ENCODE measurements at places on chromosomes 7 and 10.

DNA sequence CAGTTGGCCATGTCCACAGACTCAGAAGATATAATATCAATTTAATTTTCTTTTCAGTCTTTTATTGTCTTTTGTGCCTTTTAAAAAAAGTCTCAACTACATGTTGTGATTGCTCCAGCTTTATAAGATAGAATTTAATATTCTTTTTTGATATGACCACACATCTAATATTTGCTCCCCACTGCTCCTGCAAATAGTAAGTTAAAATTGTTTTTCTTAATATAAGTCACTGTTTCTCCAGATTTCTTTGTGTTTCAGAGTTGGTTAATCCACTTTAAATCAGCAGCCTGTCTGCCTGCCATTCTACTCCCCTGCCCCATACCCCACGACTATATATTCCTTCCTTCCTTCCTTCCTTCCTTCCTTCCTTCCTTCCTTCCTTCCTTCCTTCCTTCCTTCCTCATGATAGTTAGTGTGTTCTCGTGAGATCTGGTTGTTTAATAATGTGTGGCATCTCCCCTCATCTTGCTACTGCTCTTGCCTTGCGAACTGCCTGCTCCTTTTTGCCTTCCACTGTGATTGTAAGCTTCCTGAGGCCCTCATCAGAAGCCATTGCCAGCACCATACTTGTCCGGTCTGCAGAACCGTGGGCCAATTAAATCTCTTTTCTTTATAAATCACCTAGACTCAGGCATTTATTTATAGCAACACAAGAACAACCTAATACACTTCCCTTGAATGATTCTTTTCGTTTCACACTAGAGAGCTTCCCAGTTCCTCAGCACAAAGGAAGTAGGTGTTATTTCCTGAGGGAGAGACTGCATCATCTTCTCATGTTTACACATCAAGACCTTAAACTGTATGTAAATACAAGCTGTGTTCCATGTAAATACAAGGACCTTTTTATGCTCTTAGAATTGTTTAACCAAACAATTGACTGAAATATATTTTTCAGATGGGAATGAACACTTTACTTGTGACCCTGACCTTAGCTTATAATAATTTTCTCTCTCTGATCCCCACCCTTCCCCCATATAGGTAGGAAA lies 24.5 kb downstream of the TAS2R16 start:
- DNase-seq: no peak

DNA sequence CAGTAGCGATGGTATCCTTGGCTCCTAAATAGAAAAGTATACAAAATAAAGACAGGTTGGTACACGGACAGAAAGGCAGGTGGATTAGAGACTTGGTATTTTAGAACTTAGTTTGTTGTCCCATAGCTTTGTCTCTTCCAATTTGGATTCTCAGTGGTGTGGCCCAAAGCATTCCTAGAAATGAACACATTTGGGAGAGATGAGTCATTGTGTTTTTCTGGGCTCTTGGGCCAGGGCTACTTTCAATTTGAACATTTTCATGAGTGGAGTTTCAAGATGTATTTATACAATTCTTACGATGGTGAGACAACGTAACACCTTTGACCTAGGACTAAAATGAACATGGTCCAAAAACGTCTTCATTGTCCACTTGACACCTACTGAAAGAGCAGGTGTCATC lies 225.1 kb upstream of the YAE1 start:
- no peak for DNase-seq

GRCh38 chr10:61931620-61932332 lies 30.3 kb downstream of the ARID5B start:
- no peak for DNase-seq

GRCh38 chr7:91055219-91055618 lies 209.0 kb upstream of the FZD1 start:
- no peak for DNase-seq

GRCh38 chr7:114405427-114405826 lies 9.2 kb upstream of the FOXP2 start:
- DNase-seq: no peak

- no peak for DNase-seq
Observed at GRCh38 chr10:11177926-11178471, 160.3 kb downstream of the CELF2 start.

DNA sequence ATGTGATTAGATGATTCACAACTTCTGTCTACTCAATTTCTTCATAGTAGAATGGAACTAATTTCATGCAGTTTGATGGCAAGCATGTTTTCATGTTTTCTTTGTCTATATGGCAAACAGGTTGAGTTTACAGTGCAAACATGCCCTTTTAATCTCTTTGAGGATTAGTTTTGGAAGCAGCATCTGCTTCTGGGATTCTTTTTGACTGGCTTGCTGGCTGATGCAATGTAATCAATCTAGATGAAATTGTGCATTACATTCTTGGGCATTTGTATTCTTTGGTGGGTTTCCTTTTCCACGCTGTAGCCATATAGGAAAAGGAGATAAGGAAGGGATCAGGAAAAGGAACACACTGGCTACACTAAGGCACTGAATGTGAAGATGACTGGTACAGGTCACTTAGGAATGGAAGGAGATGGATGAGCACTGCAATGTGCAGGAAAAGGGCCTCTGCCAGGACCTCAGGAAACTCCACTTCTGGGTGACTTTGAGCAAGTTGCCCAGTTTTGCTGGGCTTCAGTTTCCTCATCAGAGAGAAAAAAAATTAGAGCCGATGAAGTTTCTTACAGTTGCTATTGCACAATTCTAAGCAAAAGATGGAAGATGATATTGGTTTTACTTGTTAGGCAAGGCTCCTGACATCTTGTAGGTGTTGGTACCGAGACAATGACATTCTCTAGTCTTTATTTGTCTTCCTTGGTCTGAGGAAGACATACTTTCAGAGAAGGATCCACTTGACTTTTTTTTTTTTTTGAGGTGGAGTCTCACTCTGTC lies 269.1 kb downstream of the SUGCT start:
- DNase-seq: no peak

- no peak for DNase-seq
Observed at GRCh38 chr10:66642217-66642616, 283.6 kb upstream of the LRRTM3 start.

GRCh38 chr10:12590675-12591659 lies 241.6 kb downstream of the CAMK1D start:
- no peak for DNase-seq

DNA sequence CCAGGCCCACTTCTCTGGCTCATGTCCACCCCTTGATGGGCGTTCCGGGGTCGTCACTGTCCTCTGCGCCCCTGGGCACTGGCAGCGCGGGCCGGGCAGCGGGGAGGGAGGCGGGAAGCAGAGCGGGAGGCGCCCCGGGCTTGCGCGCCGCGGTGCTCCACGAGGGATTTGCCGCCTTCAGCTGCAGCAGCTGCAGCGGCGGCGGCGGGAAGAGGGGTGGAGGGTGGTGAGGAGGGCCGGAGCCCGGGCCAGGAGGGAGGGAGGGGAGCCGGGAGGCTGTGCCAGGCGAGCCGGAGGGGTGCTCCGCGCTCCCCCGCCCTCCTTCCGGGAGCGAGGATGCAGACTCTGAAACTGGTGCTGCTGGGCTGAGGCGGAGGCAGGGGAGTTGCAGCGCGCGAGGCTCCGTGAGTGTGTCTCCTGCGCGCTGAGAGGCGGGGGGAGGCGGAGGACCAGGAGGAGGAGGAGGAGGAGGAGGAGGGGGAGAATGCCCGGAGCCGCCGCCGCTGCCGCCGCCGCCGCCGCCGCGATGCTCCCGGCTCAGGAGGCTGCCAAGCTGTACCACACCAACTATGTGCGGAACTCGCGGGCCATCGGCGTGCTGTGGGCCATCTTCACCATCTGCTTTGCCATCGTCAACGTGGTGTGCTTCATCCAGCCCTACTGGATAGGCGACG lies at the start of gene LHFPL3:
TSS of gene LHFPL3 (plus strand) at position 308 of the 674 bp plus-strand sequence.
- DNase-seq: no peak

DNA sequence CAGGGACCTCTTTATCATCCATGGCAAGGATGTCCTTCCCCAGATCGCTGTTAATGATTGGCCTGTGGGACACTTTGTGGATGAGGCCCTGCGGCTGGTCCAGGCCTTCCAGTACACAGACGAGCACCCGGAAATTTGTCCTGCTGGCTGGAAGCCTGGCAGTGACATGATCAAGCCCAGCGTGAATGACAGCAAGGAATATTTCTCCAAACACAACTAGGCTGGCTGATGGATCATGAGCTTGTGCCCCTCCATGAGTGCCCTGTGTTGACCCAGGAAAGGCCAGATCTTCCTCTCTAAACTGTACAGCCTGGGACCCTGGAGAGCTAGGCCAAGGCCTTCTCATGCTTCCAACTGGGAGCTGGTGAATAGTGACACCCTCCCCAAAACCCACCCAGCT lies 124.1 kb downstream of the CUL2 start:
- DNase-seq: no peak

DNA sequence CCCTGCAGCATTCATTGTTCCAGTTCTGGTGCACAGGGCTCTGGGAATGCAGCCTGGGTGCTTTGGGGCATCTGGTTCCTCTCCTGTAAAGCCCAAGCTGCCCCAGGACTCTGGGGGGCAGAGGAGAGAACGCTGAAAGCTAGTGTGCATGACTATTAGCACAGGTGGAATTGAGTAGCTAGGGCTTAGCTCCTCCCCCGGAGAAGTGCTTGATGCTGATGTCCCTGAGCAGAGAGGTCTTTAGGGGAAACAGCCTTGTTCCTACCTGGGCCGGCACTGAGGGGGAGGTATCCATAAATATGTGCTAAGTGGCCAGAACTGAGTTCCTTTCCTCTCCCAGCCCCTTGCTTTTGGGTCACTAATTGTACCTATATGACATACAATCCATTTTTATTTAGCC lies 3.9 kb downstream of the ADCY1 start:
- no peak for DNase-seq

DNA sequence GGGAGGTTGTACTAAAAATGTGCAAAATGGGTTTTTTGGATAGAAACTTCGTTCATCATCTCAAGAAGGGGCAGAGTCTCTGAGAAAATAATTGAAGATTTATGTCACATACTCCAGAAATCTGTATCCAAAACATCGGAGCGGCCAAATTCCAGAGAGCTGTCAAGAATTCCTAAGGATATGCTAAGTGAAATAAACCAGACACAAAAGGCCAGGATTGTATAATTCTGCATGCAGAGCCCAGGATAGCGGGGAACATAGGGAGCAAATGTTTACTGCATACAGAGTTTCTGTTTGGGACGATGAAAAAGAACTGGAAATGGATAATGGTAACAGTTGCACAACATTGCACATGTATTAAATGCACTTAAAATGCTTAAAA lies 224.2 kb upstream of the AUTS2 start:
- no peak for DNase-seq

DNA sequence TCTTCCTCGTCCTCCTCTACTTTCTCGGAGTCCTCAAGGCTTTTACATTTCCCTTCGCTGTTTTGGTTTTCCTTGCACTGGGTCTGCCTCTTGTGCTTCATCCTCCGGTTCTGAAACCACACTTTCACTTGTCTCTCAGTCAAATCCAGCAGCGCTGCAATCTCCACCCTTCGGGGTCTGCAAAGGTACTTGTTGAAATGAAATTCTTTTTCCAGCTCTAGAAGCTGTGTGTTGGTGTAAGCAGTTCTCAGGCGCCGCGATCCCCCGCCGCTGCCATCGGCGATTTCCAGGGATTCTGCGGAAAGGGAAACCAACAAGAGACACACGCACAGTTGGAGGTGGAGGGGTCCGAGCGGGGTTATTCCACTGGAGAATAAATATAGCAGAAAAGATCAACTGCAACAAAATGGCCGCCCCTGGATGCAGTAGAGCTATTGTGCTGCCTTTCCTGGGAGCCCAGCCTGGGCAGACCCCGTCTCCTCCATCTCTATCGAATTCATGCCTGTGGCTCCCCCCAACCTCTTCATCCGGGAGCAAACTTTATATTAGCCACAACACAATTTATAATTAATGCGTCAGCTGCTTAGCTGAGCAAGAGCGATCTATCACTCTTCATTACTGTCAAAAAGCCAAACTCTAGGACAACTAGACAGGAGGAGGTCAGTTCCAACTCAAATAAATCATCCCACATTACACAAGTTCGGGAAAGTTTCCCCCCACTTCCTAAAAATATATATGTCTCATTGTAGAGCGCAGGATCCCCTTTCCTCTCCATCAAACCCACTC lies 1.1 kb downstream of the HOXA2 start:
- no peak for DNase-seq

GRCh38 chr7:144834641-144835144 lies 1.2 kb downstream of the TPK1 start:
- DNase-seq: peak; percentile 11

DNA sequence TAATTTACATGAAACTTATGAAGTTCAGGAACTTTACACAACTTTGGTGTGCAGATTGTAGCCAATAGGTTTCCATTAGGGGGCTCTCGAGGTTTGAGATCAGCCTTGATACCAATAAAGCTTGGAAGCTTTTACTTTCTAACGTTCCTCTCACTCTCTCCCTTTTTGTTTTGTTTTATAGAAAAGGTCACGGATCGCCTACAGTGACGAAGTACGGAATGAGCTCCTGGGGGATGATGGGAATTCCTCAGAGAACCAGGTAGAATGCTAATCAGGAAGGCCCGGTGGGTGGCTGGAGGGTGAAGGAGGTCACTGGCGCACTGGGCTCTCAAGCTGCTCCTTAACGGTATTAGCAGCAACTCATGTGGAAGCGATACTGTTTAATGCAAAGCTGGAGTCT lies 79.9 kb downstream of the VTI1A start:
- DNase-seq: no peak

DNA sequence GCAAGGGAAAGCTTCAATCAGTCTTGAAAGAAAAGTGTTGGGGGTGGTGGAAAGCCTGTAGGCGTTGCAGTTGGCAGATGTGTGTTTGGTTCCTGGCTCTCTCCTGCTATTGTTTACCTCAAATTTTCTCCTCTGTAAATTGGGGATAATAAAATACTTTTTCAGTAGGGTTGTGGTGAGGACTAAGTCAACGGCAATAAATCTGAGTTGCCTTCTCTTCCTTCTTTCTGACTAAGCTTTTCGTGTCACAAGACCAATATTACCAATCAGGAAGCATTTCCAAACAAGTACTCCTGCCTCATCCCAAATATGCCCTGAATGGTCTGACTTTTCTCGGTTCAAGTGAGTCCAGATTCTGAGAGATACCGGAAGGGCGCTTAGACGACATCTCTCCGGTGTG lies 54.0 kb downstream of the CREB5 start:
- no peak for DNase-seq

GRCh38 chr7:42236266-42236975 lies 588 bp downstream of the GLI3 start:
- no peak for DNase-seq

DNA sequence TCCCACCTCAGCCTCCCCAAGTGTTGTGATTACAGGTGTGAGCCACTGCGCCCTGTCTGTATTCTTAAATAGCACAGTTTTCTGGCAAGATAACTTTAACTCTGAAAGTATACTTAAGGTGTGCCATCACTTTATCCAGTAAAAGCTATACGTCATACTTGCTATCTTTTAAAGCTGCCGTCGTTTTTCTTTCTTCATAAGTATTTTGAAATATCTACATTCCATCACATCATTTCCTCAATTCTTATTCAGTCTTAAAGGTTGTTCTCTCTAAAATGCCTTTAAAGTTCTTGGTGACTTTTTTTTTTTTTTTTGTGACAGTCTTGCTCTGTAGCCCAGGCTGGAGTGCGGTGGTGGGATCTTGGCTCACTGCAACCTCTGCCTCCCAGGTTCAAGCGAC lies 34.7 kb downstream of the PTPN12 start:
- DNase-seq: no peak

GRCh38 chr10:122112625-122113160 lies 123.7 kb downstream of the TACC2 start:
- no peak for DNase-seq

GRCh38 chr10:48446785-48447184 lies 140.3 kb downstream of the MAPK8 start:
- no peak for DNase-seq

GRCh38 chr10:33743429-33743857 lies 409.0 kb upstream of the NRP1 start:
- DNase-seq: no peak
